ENCODE measurements at places on chromosomes 12 and 14. TPM values are rescaled to one million over a fixed set of nuclear protein-coding genes. Genes with fewer than 3 reads are reported as not detected.

PCK2 gene
- 110 TPM for total RNA-seq

DNA sequence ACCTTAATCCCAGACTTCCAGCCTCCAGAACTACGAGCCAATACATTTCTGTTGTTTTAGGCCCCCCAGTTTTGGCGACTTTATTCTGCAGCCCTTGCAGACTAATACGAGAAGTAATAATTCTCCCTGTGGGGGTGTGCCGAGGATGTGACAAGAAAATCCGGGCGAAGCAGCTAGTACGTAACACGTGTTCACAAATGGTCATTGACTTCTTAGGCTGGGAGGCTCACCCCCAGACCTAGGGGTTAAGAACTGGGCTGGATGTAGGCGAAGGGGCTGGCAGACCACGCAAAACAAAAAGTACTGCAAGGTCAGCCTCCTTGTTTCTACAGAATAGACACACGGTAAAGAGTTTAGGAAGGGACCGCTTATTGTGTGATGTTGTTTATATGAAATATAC lies 69.8 kb upstream of the ESRRB start:
- no peak for DNase-seq

- DNase-seq, result no peak
Measured at GRCh38 chr12:56476972-56477432, 8.6 kb downstream of the SPRYD4 start.

DNA sequence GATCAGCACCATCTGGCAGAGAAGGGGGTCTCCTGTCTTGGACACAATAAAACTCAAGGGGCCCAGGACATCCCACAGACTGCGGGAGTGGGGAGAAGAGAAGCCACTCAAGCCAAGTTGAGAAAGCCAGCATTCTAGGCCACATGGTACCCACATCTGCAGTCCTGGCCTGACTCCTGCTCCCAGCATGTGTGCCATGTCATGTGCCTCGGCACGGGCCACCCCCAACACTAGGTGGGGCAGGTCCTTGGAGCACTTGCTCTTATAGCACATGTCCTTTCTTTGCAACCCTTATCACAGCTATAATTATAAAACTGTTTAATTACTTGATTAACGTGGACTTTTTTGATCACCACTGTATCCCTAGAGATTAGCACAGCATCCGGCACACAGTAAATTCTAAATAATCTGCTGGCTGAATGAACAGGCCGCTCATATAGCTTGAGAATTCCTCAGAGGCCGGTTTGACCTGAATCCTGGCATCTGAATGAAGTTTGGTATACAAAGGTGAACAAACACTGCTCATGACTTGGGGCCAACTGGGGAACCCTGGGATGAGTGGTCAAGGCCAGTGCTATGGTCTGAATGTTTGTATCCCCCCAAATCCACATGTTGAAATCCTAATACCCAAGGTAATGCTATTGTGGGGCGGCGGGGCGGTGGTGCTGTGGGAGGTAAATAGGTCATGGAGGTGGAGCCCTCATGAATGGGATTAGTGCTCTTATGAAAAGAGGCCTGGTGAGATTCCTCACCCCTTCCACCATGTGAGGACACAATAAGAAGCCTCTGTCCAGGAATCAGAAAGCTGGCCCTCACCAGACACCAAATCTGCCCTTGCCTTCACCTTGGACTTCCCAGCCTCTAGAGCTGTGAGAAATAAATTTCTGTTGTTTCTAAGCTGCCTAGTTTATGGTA lies 6.6 kb downstream of the NCKAP5L start:
- DNase-seq, result no peak

KRT80 gene
- total RNA-seq, result not detected

GRCh38 chr12:212715-213526 lies 1.0 kb downstream of the SLC6A12 start:
- no peak for DNase-seq
